Stimulated activated CD4-positive, alpha-beta T cell treated with anti-CD3 and anti-CD28 coated beads, Interleukin-15, amount 100 ng/mL, for 1 hour (primary cell): ENCODE measurements at places on chromosomes 2 and 18.
A peak's percentile ranks its signal among the peaks of the same experiment; 100 is the strongest.

GRCh38 chr2:114006460-114006859, 116.6 kb downstream of the ACTR3 start:
- DNase-seq: no peak

DNA sequence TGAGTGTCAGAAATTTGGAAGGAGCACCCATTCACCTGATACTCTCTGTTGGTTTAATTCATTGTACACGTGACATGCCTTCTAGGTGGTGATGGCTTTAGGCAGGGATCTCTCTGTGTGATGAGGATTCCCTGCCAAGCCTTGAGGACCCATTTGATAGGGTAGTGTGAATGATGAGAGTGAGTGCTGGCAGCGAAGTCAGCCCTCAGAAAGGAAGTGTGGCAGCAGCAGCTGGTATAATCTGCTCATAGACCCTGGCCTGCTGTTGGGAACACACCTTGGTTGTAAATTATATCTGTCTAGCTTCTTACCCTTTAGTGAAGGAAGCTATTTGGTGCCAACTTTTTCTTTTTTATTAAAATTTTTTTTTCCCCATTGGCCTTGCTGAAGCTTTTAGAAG, 164.5 kb downstream of the HAUS1 start:
- DNase-seq: no peak

DNA sequence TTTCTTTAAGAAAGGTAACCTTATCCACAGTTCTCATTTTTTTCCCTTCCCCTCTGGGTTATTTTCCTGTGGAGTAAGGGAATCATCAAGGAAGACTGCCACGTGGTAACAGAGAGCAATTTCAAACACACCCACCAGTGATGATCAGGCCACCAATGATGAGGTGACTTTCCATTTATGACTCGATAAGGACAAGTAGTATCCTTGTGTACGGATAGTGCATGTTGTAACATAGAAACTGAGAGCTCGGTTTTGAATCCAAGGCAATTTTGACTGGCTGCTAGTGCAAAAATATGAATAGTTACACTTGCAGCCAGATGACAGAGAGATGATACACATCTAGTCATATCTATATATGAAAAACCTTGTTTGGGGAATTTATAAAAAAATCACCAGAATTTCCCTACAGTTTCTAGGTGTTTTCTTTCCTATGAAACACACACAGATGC, 143.6 kb upstream of the TCF4 start:
- no peak for DNase-seq

DNA sequence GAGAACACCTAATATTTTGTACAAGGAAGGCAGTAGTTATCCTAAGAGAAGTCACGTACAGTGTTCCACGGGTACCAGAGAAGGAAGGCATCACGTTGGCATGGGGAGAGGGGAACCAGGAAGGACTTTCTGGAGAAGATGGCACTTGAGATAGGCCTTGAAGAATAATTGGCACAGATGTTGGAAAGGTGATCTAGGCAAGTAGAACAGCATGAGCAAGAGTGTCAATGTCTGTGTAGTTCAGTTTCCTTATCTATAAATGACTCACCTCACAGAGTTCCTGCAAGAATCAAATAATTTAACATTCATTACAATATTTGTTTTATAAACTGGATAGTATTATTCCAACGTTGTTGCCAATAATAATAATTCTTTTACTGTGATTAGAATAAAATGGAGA, 48.3 kb upstream of the BZW1 start:
- no peak for DNase-seq

DNA sequence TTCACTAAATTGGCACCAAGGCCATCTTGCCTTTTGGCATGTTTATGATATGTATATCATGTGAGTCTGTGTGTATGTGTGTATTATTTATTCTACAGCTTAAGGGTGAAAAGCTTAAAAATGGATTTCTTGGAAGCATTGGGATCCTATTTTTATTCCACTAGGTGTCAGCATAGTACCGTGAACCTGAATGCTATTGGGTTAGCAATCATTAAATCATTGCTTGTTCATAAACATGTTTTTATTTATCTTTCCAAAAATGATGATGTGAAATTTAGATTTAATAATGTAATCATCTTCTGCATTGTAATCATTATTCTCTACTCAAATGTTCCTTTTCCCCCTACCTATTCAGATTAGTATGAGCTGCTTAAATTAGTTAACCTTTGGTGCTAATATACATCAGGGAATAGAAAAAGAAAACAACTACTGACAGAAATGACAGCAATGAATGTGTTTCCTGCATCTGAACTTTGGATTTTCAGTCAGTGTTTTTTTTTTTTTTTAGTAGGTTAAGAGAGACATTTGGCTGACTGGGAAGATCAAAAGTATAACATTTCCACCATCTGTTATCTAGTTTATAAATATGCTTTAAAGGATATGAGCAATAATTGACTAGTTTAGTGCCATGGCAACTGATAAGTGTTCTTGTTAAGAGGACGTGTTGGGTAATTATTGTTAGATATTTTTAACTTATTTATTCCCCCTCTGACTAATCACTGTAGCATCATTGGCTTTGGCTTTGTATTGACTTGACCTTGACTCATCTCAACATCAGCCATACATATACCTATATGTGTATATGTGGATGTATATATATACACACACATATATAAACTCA, 14.1 kb upstream of the ZSWIM2 start:
- DNase-seq: no peak

- DNase-seq: no peak
Measured at GRCh38 chr18:2794159-2794558, 52.6 kb upstream of the EMILIN2 start.

GRCh38 chr18:26480897-26481795, 67.2 kb downstream of the KCTD1 start:
- no peak for DNase-seq

DNA sequence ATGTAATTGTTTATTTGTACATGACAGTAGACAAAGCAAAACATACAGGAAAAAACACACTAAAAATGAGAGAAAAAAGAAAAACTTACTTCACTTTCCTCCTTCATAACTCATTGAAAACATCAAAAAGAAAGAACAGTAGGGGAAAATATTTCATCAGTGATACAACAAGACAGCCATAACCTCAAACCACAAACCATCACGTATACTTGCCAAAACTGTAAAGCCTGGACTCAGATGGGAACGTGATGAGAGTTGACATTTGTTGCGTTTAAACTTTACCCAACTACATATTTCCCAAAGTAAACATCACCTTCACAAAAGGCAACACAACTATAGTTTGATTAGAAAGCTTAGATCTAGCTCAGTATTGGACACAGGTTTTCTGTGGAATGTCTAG, 278.2 kb upstream of the COL3A1 start:
- DNase-seq: no peak

DNA sequence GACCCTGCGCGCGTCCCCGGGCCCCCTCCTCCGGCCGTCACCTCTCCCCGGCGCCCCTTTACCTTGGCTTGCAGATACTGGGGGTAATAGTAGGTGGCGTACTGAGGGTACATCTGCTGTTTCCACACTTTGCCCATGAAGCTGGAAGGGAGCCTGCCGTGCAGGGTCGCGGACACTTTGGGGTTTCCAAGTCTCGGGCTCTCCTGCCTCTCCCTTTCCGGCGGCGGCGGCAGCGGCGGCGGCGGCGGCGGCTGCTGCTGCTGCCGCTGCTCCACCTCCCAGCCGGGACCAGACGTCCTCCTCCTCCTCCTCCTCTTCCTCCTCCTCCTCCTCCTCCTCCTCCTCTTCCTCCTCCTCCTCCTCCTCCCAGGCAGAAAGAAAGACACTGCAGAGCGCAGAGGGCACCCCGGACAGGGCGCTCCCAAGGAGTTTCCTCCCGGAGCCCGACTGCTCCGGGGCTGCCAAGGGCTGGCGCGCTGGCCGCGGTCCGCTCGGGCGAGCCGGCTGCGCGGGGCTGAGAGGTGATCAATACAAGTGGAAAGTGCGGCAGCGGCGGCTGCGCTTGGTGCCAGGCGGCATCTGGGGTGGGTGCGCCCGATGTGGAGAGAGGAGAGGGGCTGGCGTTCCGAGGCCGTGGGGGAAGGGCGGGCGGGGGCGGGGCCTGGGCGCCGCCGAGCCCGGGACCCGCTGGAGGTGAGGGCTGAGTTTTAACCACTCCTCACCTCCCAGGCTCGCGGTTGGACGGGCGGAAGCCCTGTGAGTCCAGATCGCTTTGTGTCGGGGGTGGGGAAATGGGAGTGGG, at the start of gene RBMS1:
TSS of gene RBMS1 (minus strand) at position 581 of the 802 bp plus-strand sequence. CDS start at position 137, 444 bp downstream.
- peak; percentile 34 for DNase-seq

- no peak for DNase-seq
Measured at GRCh38 chr18:45539491-45539891, 75.8 kb upstream of the SLC14A2 start.

DNA sequence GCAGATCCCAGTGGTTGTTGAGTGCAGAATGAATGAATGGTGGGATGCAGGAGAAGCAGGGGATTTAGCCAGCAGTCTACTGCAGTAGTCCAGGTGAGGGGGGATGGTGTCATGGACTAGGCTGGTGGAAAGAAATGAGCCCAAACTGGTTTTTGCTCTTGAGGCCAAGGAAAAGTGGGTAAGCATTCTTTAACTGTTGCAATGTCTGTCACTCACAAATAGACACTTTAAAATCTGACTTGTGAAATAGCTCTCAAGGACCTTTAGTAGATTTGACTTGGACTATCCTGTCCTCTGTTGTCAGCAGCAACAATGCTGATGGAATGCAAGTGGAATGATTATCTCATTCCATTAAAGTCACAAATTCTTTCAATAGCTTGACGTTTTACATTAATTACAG, 37.5 kb upstream of the STK17B start:
- DNase-seq: no peak

DNA sequence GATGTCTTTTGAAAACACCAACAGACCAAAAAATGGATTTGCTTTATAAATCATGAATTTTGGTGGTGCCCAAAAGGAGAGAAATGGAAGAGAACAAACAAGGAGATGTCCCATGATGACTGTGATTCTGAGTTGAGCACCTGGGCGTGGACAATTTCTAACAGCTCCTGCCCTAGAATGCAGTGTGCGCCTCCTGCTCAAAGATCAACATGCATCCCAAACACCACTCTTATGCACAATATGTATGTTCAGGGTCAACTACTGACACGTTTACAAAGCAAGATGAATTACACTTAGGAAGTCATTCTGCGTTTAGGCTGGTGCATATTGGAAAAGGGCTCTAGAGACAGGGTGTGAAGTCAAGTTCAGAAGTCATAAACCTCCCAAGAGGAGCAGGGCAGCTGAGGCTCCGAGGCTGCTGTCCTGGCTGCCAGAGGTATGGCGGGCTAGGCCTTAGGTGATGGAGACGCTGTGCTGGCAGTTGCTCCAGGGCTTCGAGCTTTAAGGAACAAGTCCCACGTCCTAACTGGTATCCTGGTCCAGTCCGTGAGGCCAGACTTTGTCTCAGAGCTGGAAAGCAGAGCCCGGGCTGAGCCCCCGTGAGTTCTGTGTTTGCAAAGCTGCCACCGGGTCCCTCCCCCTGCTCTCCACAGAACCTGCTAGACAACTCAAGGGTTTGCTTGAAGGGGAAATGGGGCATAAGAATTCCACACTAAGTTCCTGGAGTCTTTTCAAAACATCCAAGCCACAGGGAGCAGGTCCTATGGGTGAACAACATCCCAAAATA, 74.0 kb downstream of the ZNF516 start:
- DNase-seq: no peak

DNA sequence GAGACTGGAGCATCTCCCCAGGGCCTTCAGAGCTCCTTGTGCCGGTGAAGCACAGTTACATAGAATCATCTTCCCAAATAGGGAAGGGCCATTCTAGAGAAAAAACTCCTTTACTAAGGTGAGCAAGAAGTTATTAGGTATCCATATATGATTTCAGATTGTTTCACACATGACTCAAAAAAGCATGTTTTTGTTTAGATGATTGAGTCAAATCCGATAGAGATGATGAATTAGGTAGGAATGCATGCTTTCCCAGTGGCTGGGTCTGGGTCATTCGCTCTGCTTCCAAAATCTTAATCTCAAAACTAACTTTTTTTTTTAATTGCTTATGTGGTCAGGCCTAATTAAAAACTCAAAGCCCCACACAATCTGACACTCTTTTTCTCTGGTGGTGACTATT, 3.8 kb downstream of the NT5C1B start:
- no peak for DNase-seq

DNA sequence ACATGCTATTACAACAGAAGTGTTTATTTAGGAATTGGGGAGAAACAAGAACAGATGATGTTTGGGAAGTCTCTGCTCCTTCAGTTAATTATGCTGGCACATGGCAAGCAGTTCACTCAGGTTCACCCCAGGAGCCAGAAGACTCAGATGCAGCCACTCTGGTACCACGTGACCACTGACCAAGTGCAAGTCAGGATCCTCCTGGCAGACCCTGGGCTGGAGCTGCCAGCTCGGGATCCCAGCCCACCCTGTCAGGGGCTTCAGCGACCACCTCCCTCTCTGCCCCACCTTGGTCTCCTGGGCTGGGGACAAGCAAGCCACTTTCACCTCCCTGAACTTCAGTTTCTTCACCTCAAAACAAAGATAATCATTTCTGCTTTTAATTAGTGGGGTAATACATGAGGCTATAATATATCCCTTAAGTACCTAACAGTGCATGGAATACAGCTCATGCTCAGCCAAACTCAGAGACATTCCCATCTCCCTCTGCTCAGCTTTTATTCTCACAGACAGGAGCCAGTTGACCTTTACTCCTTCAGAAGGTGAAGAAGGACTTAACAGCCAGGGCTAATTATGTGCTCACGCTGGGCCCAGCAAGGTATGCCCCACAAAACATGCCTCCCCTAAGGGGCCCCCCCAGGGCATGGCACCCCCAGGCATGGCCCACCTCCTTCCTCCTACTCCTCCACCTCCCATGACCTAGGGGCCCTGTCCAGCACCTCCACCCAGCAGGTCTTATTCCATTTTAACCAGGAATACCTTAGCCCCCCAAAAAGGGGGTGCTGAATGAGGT, 11.8 kb downstream of the CRACDL start:
- no peak for DNase-seq

GRCh38 chr2:29423061-29423666, 307.9 kb downstream of the CLIP4 start:
- DNase-seq: no peak

DNA sequence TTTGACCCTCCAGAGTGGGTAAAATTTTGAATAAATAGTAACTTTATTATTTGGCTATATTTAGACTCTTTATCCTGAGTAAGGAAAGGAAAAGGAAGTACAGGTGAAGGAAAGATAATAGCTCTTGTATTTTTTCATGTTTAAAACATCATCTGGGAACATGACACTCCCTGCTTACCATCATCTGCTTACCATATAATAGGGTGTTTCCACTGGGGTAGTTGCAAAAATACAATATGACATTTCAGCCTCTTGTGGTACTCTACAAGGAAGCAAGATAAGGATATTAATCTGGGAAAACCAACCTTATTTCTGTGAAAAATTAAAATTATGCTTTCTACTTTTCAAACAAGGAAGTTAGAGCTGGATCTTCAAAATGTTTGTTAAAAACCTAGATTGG, 9.9 kb downstream of the RELCH start:
- no peak for DNase-seq

GRCh38 chr2:100691846-100692245, 128.1 kb upstream of the NPAS2 start:
- no peak for DNase-seq

GRCh38 chr2:201118961-201119854, 3.2 kb downstream of the CFLAR start:
- DNase-seq: no peak

- DNase-seq: no peak
Measured at GRCh38 chr2:149430743-149431736, 100.7 kb downstream of the LYPD6 start.
